ENCODE measurements at places on chromosomes 11 and 22.

- no peak for DNase-seq
Measured at GRCh38 chr11:35887737-35888136, 56.1 kb upstream of the LDLRAD3 start.

- DNase-seq, result no peak
Measured at GRCh38 chr11:64848214-64848825, 3.9 kb upstream of the CDC42BPG start.

DNA sequence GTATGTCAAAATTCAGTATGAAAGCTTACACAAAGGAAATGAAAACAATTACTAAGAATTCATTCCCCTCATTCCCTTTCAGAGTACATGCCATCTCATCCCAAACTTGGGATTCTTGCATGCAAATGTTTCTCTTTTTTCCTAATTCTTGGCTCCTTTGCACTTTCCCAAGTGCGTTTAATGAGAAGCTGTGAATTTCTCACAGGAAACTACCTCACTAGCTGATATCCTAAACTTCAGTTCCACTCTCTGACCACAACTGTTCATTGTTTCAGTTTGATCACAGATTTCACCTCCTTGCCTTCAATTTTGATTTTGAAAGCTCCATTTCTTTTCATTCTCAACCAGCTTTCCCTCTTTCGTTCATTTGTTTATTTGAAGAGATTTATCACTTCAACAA is 5.9 kb upstream of the ARL14EP start:
- DNase-seq, result no peak

DNA sequence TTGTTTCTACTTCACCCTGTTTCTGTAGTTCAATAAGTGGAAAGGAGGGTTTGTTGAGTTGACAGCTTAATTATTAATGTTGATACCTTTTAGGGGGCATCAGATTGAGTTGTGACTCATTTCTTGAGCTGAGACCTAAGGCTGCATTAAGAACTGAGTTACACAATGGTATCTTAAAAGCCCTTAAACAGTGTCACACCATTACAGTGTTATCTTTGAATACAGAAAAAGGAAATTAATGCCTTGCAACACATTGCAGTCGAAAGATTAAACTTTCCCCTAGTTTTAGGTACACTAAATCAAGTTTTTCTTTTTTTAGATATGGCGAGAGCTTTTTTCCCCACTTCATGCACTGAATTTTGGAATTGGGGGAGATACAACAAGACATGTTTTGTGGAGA is 16.7 kb downstream of the PAFAH1B2 start:
- DNase-seq, result no peak

DNA sequence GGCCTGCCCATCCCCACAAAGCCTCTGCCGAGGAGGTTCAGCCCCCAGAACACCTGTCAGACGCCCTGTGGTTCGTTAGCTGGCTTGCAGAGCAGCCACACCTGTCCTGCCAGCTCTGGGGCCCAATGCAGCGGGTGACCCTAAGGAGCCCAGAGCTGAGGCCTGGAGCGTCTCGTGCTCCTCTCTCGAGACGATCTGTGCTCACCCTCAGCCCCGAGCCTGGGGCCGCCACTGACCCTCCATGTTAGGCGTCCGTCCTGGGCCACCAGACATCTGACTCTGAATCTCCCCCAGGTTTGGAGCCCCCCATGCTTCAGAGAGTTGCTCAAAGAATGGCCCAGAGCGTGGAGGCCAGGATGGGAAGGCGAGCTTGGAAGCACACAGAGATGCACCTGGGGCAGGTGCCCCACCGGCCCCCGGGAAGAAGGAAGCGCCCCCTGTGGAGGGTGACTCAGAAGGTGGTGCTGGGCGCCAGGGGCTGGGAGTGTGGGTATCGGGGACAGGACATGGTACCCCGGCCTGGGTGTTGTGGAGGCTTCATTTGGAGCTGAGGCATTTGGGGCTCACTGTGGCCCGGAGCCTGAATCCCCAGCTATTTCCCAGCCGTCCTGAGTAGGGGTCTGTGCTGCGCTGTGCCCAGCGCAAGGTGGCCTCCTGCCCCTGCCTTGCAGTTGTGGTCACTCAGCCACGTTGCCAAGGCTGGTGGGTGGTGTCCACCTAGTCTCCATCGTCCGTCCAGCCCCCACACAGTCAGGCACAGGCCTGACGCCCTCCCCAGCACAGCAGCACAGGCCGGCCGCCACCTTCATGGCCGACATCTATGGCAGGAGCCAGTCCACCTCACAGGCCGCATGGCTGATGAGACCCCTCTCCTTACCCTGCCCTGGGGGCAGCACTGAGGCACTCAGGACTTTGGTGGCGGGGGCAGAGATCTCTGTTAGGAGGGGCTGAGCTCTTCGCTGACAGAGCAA is 36.2 kb downstream of the SBF1 start:
- no peak for DNase-seq

DNA sequence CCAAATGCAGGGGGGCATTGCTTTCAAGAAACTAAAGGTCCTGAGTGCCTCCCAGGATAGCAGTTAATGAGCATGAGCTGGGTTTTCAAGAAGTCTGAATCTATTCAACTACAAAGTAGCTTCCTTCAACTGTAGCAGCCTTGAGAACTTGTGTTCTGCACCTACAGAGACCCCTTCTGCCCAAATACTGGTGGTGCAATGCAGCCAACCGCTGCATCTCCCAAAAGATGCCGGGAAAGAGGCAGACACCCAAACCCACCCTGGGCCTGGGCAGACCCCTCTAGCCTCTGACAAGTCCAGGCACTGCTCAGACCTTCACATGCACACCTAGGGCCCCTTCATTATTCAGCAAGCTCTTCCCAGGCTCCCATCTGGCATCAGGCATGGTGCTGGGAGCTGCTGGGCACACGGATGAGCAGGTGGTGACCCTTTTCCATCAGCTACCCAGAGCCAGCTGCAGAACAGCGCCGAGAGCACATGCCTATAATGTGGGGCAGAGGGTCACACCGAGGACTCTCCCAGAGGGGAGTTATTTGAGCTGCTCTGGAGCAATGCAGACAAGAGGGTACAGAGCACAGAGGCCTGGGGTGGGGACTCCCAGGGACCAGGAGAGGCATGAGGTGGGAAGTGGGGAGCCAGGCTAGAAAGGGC is 44.9 kb upstream of the ETS1 start:
- no peak for DNase-seq

DNA sequence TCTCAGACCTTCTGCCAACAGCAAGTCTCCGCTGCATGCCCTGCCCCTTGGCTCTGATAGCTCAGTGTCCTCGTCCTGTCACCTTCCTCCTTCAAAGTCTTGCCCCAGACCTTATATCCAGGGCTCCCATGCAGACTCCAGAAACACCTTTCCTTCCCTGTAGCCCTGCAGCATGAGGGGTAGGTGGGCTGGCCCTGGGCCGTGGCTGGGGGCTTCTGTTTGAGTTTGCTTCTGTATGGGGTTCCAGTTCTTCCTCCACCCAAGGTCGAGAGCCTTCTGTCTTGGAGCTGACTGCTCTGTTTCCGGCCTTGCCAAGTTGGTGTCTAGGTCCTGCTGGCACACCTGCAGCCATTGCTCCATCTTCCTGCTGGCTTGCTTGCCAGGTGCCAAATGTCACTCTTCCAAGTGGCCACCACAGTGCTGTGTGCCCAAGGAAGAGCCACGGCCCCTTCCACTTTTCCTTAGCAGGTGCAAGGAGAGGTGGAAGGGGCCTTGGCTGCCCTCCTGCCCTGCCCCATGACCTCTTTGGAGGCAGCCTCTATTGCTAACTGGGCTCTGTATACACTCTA is 74.8 kb upstream of the NECTIN1 start:
- DNase-seq, result no peak

GRCh38 chr11:44311339-44312261 is 1.7 kb upstream of the ALX4 start:
- no peak for DNase-seq

DNA sequence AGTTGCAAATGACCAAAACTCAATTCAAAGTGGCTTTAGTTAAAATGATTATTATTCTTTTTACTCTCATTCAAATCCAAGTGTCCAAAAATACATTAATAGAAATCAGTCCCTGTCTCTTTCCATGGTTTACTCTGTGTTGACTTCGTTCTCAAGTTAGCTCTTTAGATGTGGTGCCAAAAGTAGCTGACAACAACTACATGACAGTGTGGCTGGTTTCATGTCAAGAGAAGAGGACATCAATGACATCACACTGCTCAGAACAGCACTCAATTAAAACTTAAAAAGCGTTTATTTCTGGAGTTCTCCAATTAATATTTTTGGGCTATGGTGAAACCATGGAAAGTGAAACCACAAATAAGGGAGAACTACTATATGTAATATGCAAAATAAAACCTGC is 1746.9 kb downstream of the LRRC4C start:
- no peak for DNase-seq

GRCh38 chr11:9077164-9077563 is 14.2 kb downstream of the SCUBE2 start:
- no peak for DNase-seq

DNA sequence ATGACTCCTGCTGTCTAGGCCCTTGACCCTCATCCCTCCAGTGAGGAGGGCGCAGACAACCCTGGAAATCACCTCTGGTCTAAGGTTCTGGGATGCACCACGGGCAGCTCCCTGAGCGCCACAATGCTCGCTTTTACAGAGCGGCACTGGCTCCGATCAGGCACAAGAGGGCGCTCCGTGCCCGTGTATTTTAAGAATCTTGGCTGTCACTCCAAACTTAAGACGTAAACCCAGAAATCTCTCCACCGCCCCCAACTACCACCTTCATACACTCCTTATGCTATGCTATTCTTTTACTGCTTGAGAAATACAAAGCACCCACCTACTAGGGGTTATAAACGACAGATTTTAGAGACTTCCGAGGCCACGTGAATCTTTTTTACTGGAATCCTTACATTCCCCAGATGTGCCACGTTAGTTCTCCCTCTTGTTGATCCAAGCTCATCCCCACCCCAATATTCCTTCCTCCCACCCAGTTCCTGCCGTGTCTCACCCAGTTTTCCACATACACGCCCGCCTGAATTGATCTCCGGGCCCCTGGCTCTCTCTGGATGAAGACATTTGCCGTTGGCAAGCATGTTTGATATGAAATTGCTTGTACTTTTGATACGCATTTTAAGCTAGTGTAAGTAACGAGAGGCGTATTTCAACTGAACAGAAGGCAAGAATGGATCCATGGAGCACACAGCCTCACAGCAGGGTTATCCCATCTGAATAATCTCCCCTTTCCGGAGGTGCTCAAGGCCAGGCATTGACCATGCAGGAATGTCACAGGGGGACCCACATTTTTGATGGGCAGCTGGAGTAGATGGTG is 453.5 kb downstream of the OPCML start:
- DNase-seq, result peak; percentile 55

DNA sequence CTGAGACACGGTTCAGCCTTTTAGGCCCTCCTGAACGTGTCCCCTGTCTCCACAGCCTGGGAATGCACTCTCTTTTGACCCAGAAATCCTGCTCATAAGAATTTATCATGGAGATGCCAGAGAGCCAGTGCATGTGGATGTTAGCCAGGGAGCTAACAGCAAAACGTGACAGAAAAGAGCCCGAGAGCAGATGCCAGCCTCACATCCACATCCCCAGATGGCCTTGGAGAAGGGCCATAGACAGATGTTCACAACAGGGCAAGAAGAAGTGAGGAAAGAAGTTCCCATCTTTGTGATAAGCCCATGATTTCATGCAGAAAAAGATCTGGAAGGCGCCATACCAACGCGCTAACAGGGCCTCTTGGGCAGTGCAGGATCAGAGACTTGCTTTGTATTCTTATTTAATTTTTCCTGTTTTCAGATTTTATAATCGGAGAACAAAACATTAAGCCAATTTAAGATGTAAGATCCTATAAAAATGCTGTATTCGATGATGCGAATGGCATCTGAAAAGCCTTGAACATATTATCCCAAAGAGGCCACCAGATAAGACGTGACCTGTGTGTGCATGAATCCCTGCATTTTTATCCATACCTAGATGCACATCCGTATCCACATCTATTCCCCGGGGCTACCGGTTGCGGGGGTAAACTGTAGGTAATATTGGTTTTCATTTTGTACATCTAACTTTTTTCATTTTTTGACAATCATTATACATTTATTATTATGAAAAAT is 48.7 kb downstream of the IGLL5 start:
- no peak for DNase-seq

- peak; percentile 61 for DNase-seq
Measured at GRCh38 chr22:42399315-42400271, 32.6 kb downstream of the NFAM1 start.

- no peak for DNase-seq
Measured at GRCh38 chr22:37497062-37497599, 10.9 kb upstream of the MFNG start.

DNA sequence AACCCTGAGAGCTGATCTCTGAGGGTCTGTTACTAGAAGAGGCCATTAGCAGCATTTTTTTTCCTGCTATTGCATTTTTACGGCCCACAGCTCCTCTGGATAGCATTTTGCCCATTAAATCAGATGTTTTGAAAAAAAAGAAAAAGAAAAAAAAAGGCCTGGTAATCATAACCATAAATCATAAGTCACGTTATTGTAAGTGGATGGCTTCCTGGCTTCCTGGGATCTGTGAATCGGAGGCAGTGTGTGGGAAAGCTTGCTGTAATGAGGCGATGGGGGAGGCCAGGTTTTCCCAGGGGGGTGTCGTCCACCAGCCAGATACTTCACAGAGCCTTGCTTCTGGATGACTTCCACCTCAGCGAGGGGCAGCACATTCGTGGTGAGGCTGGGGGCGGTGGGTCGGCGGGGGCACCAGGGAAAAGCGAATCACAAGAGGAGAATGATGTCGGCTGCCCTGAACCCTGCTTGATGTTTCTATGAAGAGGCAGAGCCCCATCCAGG is 106.5 kb upstream of the SYT13 start:
- no peak for DNase-seq

GRCh38 chr11:121452609-121453150 is at the start of gene SORL1-AS1:
TSS of gene SORL1-AS1 (minus strand) at chr11:121452967.
- no peak for DNase-seq

DNA sequence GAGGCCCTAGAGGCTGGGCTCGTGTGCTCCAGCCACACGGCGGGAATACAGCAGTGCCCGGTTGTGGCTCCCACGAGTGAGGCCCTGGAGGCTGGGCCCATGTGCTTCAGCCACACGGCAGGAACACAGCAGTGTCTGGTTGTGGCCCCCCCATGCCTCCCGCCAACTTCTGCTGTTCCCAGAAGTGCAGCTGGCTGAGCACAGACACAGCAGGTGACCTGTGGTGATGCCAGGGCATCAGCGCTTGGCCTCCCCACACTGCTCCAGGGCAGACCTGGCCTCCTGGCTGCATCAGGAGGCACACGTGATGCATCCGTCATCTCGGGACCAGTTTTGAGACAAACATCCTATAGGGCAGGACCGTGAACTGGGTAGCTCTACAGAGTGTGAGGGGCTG is 110.3 kb downstream of the KCNQ1OT1 start:
- no peak for DNase-seq
